ENCODE measurements at places on chromosomes 6 and 20.
A peak's percentile ranks its signal among the peaks of the same experiment; 100 is the strongest.

DNA sequence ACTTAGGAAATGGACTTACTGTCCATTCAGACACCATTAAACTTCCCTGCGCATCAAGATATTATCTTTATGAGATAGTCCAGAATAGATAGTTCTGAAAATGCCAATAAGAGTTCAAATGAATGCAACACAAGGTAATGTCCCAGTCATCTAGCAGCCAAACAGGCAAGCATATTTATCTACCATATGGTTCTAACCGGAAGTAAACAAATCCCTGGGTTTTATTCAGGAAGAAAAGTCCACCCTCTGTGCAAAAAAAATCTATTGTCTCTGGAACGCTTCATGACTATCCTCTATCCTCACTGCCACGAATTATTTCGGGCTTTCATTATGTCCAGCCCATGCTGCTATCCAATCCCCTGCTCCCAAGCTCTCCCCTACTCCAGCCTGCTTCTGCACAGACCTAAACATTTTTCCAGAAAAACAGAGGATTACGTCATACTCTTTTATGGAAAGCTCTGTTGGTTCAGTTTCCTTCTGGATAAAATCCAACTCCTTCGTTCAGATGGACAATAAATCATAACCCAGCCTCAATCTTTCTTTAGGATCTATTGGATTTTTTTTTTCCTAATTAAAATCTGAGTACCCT lies 11.4 kb downstream of the PPIL6 start:
- DNase-seq = peak; percentile 44

GRCh38 chr6:139154881-139155547 lies 20.1 kb downstream of the HECA start:
- no peak for DNase-seq

DNA sequence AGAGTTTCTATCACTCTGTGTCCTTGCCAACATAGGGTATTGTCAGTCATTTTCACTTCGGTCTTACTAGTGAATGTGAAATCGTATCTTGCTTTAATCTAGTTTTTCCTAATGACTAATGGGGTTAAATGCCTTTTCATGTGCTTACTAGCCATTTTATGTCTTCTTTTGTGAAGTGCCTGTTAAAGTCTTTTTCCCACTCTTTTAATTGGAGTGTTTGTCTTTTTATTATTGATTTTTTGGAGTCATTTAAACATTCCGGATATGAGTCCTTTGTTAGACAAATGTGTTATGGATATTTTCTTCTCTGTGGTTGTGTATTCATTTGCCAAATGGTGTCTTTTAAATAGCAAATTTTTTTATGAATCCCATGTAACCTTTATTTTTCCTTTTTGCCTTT lies 194.6 kb downstream of the CDH26 start:
- DNase-seq = peak; percentile 76

DNA sequence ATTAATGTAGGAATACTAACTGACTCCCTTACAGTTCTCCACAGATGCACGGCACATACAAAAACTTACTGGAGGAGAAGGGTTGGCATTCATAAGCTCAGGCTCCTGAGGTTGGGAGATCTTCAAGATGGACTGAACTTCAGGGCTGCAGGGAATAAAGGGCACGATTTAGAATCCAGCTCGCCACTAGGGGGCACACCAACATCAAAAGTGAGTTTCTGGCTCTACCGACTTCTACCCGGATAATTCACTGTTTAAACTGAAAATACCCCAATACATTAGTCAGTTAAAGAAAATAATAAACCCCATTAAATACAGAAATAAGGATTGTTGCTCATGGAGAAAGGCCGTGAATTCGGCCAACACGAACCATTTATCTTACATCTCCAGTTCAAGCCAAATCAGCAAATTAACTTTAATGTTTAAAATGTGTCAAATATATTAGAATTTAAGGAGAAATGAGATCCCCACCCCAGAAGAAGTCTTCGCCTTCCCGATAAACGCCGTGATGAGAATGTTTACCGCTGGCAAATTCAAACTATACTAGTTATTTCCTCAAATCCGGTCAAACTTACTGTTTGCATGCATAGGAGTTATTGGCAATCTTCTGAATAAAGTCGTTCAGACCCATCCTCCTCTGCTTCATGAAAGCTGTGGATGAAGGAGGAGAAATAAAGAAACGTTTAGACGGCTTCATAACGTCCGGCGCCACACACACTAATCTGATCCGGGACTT lies 121.7 kb upstream of the SLC2A12 start:
- DNase-seq = peak; percentile 27

DNA sequence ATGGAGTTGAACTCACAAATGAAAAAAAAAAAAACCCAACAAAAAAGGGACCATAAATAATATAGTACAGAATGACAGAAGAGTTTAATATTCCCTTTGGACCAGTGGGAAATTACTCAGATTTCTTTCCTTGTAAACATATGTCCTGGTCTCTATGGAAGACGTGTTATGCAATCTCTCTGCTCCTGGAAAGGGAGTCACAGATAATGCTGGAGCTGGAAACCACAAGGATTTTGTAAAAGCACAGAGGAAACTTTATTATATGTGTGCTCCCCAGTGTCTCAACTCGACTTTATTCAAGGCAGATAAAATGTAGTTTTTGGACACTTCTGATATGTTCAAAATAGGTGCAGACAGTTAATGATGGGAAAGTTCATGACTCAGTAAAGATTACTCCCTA lies 88.1 kb upstream of the ZFP64 start:
- no peak for DNase-seq

GRCh38 chr6:106183430-106183829 lies 97.3 kb downstream of the PRDM1 start:
- DNase-seq = no peak

GRCh38 chr6:72724545-72724944 lies 102.7 kb downstream of the KCNQ5 start:
- no peak for DNase-seq

All from DMS153 (cell line).